MG63 (cell line): ENCODE measurements at places on chromosomes 2 and 18. TPM values are rescaled to one million over a fixed set of nuclear protein-coding genes. Genes with fewer than 3 reads are reported as not detected.

REG3A gene
- not detected in 2 replicates for total RNA-seq

LPIN1 gene
- total RNA-seq = 139 and 207 TPM in 2 replicates

CUL3 gene
- 55.6 and 68.9 TPM in 2 replicates for total RNA-seq

B3GNT7 gene
- total RNA-seq = 0.23 TPM in 1 of 2 replicates, not detected in the other

ANAPC1 gene
- 21.0 and 30.5 TPM in 2 replicates for total RNA-seq

C2orf72 gene
- 0.49 TPM in 1 of 2 replicates, not detected in the other for total RNA-seq

LBX2 gene
- total RNA-seq = 0.95 and 1.2 TPM in 2 replicates

CNOT11 gene
- 52.6 and 64.1 TPM in 2 replicates for total RNA-seq

POTEC gene
- total RNA-seq = not detected in 2 replicates

SERPINB3 gene
- not detected in 2 replicates for total RNA-seq

HOXD8 gene
- 13.4 and 15.5 TPM in 2 replicates for total RNA-seq

ACOXL gene
- total RNA-seq = not detected in 2 replicates

POLR1B gene
- 20.5 and 69.1 TPM in 2 replicates for total RNA-seq

DNMT3A gene
- total RNA-seq = 6.0 and 9.2 TPM in 2 replicates

CPLX4 gene
- not detected in 2 replicates for total RNA-seq

ANKRD62 gene
- not detected in 2 replicates for total RNA-seq

SSB gene
- total RNA-seq = 101 and 193 TPM in 2 replicates

ANTXR1 gene
- total RNA-seq = 48.6 and 51.1 TPM in 2 replicates

LINC00305 gene
- not detected in 2 replicates for total RNA-seq

NEU4 gene
- not detected in 2 replicates for total RNA-seq

C2orf66 gene
- total RNA-seq = not detected in 2 replicates

TMEM247 gene
- total RNA-seq = not detected in 2 replicates

CERKL gene
- not detected in 2 replicates for total RNA-seq

FKBP1B gene
- 5.1 TPM in 1 of 2 replicates, not detected in the other for total RNA-seq

NXPH2 gene
- total RNA-seq = 5.0 TPM in 1 of 2 replicates, not detected in the other

TUBB8B gene
- total RNA-seq = not detected in 2 replicates

AMER3 gene
- not detected in 2 replicates for total RNA-seq

SLC8A1 gene
- total RNA-seq = 6.0 and 11.1 TPM in 2 replicates

IL36A gene
- total RNA-seq = not detected in 2 replicates

WIPF1 gene
- total RNA-seq = 4.3 and 4.6 TPM in 2 replicates

LIMS2 gene
- 0.53 and 2.3 TPM in 2 replicates for total RNA-seq

GALNT13 gene
- total RNA-seq = 0.07 TPM in 1 of 2 replicates, not detected in the other
